Body of pancreas (tissue), 4 donors: ENCODE measurements at places on chromosomes 16 and 17.

DNA sequence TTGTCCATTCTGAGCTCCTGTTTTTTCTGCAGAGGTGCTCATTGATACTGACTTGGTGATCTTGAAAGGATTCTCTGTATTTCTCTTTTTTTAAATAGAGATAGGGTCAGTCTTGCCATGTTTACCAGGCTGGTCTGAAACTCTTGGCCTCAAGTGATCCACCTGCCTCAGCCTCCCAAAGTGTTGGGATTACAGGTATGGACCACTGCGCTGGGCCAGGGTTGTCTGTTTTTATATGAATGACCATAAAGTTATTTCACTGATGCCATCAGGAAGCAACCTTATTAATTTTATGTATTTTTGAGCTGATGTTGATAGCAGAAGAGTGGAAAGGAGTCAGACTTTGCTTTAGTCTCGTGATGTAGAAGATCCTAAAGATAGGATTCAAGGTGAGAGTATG, 35.7 kb upstream of the METTL9 start:
- DNase-seq = no peak

DNA sequence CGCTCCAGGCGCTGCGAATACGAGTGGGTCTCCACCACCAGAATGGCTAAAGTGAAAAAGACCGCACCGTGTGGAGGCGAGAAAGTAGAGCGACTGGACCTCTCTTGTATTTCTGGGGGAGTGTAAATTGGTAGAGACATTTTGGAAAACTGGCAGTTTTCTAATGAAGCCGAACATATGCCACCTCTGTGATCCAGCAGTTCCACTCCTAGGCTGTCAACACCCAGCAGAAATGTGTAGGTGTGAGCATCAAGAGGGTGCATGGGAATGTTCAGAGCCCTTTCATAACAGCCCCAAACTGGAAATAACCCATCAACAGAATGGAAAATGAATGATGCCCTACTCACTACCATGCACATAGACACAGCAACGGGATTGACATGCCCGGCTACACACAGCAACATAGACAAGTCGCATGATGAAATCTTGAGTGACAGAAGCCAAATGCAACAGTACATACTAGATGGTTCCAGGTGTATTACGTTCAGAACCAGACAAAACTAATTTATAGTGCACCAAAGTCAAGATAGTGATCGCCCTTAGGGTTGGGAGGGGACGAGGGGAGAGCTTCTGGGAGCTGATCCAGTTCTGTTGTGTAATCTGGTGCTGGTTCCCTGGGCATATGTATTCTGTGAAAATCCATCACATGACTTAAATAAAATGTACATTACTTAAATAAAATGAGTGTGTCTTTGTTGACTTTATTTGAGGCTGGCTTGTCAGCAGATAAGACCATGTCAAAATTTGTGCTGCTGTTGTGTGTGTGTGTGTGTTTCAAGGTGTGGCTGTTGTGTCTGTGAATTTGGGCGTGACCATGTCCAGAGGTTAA, 877 bp upstream of the BCL7C start:
- no peak for DNase-seq

DNA sequence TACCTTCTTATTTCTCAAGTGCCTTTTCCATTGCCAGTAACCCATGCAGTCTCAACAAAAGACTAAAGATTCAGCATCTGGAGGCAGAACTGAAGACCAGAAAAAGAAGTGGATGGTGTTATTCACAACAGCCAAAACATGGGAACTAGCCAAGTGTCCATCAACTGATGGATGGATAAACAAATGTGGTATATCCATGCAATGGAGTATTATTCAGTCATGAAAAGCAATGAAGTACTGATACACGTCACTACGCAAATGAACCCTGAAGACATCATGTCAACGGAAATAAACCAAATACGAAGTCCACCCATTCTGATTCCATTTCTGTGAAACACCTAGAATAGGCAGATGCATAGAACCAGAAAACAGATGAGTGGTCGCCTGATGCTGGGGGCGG, 25.6 kb downstream of the GAS7 start:
- no peak for DNase-seq

DNA sequence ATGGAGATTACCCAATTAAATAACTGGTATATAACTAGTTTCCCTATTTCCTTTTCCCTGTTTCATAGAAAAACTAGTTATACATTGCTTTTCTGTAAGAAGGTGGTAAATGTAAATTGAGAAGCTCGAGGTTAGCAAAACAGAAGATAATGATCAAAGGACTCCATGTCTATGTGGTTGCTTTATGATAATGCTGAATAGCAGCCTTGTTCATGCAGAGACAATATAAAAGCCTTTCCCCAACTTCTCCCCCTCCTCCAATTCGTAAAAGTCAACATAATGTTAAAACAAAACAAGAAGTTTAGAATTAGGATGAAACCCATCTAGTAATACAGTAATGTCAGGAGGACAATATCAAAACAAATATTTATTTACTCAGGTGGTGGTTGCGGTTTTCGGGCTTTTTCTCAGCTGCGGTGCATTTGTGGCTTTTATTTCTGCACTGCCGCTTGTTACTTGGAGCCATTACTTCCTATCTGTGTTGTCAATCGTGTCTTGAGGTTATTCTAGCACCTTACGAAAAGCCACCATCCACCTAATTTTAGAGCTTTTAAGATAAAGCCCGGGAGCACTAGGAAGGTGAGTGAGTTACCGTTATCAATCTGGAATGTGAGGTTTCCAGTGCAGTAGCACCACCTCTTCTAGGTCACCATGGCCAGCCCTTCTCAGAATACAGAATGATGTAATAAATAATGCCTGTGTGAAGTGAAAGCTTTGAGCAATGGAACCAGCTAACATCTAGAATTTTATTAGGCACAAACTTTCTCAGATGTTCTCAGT, 297.5 kb downstream of the CDH13 start:
- DNase-seq = no peak

DNA sequence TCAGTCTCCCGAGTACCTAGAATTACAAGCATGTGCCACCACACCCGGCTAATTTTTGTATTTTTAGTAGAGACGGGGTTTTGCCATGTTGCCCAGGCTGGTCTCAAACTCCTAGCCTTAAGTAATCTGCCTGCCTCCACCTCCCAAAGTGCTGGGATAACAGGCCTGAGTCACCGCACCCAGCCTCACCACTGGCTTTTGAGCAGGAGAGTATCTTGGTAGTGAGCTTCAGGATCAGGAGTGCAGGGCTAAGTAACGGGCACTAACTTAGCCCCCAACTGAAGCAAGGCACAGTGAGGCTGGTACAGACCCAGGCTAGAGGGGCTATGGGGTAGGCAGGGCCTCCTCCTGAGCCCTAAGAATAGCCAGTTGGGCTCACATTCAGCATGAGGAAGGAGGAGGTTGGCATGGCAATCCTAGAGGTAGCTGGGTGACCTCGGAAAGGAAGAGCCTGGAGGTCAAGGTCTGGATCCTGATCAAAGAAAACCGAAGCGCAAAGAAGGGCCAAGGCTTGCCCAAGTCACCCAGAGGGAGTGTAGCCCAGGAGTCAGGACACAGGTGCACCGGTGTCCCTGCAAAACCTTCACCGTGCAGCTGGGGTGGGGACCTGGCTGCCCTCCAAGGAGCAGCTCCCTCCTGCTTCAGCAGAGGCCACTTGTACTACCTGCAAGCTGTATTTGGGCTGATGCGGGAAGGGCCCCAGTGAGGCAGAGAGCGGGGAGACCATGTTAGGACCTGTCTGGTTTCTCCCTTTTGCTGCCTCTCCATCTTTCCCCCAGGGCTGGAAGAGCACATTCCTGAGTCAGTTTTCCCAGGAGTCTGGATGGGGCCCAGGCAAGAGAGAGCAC, 1.3 kb upstream of the ADGRG5 start:
- DNase-seq = no peak

GRCh38 chr16:7979448-7980132, 610.7 kb downstream of the TMEM114 start:
- DNase-seq = no peak

GRCh38 chr16:81798311-81799137, 19.4 kb downstream of the PLCG2 start:
- DNase-seq = no peak

GRCh38 chr17:63442549-63443035, 3.5 kb downstream of the CYB561 start:
- DNase-seq = no peak

GRCh38 chr16:79182616-79183015, 417.9 kb downstream of the MAF start:
- DNase-seq = no peak
